ENCODE measurements at places on chromosomes 2 and 18.

DNA sequence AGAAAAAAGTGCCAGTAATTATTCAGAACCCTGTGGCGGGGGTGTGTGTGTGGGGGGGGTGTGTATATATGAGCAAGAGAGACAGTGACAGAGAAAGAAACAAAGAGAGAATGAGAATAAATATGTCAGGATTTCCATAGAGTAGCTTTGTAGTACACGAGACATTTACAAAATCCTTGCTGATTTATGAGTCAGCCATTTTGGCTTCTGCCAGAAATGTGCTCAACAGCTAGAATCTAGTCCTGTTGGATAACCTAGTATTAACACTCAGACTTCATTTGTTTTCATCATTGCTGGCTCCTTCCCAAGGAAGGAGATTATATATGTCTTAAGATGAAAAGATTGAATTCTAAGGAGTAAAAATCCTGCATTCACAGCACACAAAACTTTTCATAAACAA, 140.5 kb upstream of the HNRNPA3 start:
- no peak for DNase-seq

- DNase-seq = no peak
These were observed 54.5 kb downstream of the MAP4K4 start for GRCh38 chr2:101751875-101752619.

GRCh38 chr2:148501545-148501944, 143.0 kb upstream of the EPC2 start:
- DNase-seq = no peak

GRCh38 chr2:190410166-190410565, 2.0 kb downstream of the MFSD6 start:
- DNase-seq = no peak

GRCh38 chr2:238695538-238695937, 152.3 kb upstream of the TWIST2 start:
- no peak for DNase-seq

DNA sequence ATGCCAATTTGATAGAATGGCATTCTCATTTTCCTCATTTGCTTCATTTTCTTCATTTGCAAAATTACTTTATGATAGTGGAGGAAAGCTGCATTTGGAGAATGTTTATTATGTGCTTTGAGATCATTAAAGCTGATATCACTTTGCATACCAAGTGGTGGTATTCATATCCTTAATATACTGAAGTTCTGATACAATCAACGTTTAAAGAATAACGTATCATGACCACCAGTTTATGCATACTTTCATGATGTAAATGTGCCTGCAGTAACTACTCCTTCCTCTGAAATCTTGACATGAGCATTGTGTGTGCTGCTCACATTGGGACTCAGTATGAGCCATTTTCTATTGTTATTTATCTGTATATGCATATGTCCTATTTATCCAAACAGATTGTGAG, 302.1 kb downstream of the ARHGAP15 start:
- no peak for DNase-seq

DNA sequence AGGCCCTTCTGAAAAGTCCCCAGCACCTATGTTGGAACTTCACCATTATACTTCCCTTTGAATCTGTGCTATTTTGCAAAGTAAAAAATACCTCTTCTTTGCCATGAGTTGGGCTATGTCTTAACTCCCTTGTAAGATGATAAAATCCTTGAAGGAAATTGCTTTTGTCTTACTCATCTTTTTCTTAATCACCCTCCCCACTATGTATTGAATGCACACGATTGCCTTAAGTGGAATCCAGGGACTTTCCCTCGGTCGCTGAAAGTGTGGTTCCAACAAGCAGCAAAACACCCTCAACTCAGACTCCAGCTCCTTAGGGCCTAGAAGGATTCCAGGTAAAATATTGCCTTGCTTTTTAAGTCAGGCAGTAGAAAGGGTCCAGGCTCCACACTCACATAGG, 173.2 kb upstream of the ARL4C start:
- DNase-seq = no peak

DNA sequence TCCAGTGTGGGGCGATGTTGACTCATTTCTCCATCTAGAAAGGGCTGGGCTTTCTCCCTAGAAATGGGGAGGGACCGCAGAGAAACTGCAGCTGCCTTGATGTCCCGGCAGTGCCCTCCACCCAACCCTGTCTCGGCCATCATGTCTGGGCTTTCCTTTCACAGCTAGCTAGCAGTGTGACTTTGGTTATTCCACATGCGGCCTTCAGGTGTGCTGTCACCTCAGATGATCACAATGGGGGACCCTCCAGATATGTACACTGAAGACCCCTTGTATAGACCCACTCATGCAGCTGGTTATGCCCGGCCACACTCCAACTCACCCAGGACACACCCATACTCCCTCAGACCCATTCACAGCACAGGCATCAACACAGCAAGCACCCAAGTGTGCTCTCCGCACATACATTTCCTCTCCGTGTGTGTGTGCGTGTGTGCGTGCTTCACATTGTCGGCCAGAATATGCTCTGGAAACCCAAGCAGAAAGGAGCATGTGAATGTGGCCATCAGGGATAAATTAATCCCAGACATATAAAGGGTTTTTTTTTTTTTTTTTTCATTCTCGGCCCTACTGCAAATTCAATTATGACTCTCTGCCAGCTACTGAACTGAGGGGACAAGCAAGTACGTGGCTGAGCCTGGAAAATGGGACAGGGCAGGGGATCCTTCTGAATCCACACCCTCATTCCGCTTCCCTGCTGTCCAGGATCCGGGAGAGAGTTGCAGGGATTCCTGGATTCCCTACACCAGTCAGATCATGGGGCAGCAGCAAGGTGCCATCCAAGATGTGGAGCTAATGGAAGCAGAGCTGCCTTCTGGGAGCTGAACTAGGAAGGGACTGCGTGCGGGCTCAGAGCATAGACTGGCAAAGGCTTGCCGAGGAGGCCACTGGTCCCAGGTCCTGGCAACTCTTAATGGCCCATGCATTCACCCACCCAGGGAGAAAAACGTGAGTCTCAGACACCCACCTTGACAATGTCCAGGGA, 240.2 kb downstream of the DYSF start:
- no peak for DNase-seq

GRCh38 chr18:50312296-50313030, 25.0 kb upstream of the CXXC1 start:
- no peak for DNase-seq

- DNase-seq = no peak
These were observed 40.4 kb upstream of the ID2 start for GRCh38 chr2:8641301-8641965.

DNA sequence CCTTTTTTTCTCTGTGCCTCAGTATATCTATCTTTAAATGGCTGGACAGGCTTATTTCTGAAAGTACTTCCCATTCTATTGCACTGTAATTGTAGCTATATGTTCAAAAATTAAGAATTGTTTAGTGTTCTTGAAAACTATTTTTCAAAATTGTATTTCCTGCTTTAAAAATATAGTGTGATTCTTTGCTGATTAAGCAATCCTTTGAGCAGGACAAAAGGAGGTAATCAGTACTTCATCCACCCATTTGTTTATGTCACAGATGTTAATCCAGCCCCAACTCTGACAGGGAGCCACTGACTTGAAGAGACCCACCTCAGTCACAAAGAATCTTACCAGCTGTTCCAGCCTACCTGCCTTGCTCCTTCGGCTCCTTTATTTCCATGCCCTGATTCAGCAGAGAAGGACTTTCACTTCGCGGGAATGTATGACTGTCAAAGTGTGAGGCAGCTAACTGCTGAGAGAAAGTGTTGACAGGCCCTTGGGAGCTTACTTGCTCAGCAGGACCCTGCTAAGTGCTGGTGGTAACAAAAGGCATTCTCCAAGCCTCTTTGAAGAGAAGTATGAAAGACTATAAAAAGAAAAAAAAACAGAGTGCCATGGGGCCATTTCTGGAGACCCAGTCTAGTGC, 393.3 kb upstream of the CYRIA start:
- DNase-seq = no peak

GRCh38 chr2:2731101-2731815, 400.2 kb upstream of the MYT1L start:
- DNase-seq = no peak

- no peak for DNase-seq
These were observed 666.5 kb downstream of the DCDC2C start for GRCh38 chr2:4369826-4370419.

- DNase-seq = no peak
These were observed 128.7 kb downstream of the OSBPL1A start for GRCh38 chr18:24268784-24269550.

- no peak for DNase-seq
These were observed 25.9 kb downstream of the SIGLEC15 start for GRCh38 chr18:45851161-45851925.
